ENCODE measurements at places on chromosomes 7 and 10.
A peak's percentile ranks its signal among the peaks of the same experiment; 100 is the strongest.

- DNase-seq = no peak
Observed at GRCh38 chr7:100887516-100888290, 1.8 kb downstream of the UFSP1 start.

GRCh38 chr7:122919643-122920181 lies 33.5 kb upstream of the CADPS2 start:
- no peak for DNase-seq

- no peak for DNase-seq
Observed at GRCh38 chr7:156100086-156100485, 287.8 kb upstream of the SHH start.

DNA sequence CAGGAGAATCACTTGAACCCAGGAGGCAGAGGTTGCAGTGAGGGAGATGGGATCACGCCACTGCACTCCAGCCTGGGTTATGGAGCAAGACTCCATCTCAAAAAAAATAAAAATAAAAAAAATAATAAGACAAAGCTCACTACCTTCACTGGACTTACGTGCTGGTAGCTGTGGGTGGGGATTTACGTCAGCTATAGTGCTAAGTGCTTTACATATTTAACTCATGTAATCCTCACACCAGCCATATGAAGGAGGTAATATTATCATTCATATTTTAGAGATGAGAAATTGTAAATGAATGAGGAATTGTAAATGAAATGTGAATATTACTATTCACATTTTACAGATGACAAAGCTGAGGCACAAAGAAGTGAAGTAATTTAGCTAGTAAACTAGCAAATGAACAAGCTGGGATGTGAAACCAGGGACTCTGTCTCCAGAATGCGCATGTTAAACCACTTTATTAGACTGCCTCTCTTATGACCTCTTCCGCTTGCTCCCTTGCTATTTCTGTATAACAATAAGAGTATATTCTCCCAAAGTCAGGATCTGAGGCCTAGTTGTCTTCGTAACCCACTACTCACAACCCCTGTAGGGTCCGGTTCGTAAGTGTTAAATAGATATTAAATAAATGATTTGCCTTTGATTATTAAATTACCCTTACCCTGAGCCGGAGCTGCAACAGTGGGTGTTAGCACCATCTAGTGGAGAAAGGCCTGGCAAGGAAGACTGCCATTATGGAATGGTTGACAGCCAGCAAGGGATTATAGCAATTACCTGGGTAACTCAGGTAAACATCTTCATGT lies 70.2 kb downstream of the HTR7 start:
- DNase-seq = peak; percentile 50

DNA sequence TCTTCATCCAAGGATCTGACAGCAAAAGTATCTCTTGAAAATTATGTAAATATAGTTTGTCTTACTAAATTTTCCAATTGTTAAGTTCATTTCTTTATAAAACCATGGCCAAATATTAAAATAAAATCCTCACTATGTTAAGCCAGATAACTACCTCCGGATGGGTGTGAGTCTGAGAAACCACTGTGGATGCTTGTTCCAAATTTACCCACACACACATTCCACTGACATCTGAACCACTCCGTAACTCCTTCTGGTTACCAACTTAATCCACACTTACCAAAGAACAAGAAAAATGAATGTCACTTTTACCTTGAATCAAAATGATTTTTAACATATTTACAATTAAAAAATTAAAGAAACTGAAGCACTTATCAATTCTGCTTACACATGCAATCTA lies 19.7 kb downstream of the CYTH3 start:
- DNase-seq = no peak

DNA sequence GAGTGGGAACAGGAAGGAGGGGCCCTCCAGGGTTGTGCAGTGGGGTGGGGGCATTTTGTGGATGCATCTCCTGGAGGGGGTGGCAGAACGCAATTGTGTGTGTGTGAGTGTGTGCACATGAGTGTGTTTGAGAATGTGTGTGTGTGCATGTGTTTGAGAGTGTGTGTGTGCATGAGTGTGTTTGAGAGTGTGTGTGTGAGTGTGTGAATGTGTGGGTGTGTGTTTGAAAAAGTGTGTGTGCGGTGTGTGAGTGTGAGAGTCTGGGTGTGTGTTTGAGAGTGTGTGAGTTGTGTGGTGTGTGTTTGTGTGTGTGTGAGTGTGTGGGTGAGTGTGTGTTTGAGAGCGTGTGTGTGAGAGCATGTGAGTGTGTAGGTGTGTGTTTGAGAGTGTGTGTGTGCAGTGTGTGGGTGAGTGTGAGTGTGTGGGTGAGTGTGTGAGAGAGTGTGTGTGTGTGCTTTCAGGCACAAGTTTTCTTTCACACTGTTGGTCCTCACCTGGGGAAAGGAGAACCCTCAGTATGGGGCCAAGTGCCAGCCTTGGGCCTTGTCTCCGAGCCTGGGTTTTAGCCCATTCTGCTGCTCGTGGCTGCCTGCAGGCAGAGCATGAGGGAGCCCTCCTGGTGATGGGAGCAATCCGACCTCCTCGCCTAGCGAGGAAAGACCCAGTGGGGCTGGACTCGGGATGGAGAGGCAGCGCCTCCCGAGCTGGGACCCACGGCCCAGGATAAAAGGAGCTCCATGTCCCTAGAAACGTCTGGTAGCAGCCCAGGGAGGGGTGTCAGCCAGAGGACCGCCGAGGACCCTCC lies 35.6 kb downstream of the CDH23 start:
- no peak for DNase-seq

DNA sequence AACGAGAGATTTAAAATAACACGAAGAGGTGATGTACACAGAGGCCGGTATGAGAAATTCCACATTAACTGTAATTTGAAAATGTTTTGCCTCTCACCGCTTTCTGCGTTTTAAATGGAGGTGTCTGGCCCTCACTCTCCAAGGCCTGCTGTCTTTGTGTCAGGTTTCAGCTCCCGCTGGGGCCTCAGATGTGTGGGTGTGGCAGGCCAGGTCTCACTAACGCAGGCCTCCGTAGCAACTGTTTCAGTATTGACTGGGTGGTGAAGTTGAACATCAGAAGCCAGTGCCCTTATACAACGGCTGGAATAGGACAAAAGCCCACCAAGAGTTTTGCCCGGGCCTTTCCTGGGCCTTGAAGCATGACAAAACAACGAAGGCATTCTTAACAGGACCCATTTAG lies 303.1 kb downstream of the ADARB2 start:
- DNase-seq = no peak

DNA sequence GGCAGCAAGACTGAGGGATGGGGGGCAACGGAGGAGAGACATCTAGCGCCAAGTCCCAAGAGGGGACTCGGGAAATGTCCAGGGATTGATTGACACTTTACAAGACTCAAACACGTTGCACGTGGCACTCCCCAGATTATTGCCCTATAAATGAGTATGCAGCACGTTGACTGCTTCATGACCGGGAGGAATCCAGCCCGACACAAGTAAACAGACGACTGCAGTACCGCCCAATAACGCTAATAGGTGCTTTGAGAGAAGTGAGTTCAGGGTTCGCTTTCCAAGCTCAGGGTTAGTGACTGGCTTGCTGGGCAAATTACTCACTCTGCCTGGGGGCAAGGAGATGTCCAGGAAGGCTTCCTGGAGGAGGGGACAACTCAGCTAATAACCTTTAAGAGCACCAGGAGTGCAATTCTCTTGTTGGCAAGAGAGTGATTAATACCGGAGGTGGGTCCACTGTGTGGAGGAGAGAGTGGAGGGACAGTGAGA lies 73.3 kb upstream of the MYL10 start:
- DNase-seq = peak; percentile 71

DNA sequence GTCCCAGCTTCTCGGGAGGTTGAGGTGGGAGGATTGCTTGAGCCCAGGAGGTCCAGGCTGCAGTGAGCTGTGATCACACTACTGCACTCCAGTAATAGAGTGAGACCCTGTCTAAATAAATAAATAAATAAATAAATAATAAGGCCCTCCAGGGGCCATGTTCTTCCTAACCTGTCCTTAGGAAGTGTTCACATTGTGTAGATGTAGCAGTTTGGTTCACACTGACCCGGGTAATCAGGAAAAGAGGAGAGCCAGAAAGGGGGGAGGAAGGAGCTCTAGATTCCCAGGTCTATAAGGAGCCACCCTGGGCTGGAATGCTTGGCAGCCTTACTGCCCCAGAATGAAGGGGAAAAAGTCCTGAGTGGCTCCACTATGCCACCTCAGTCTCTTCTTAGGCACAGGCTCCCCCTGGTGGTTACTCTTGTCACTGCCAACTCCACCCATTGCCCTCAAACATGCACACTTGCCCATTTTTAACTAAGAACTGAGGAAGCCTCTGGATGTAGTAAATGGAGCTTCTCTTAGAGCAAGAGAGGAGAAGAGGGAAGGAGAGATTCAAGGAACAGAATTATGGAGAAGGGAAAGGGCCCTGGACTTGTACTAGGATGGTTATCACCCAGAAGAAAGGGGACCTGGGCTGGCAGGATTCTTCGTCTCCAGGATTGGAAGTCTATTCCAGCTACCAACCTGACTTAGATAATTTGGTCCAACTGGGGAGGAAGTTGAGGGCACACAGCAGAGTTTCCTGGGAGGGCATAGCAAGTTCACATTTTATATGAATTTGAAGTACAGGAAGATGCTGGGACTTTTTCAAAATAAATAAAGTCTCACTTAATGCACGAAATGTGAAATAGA lies 7.8 kb downstream of the HPS6 start:
- peak; percentile 86 for DNase-seq

DNA sequence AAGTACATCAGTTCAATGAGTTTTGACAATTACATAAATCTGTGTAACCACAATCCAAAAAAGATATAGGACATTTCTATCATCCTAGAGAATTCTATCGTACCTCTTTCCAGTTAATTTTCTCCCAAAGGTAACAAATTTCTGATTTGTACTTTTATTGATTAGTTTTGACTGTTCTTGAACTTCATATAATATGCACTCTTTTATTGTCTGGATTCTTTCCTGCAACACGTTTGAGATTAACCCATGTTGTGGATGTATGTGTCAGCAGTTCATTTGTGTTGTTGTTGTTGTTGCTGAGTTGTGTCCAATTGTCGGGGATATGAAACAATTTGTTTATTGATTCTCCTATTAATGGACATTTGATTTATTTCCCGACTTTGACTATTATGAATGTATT lies 145.9 kb upstream of the WDR11 start:
- DNase-seq = no peak

GRCh38 chr10:23095966-23096801 lies 805 bp downstream of the MSRB2 start:
- DNase-seq = peak; percentile 32

DNA sequence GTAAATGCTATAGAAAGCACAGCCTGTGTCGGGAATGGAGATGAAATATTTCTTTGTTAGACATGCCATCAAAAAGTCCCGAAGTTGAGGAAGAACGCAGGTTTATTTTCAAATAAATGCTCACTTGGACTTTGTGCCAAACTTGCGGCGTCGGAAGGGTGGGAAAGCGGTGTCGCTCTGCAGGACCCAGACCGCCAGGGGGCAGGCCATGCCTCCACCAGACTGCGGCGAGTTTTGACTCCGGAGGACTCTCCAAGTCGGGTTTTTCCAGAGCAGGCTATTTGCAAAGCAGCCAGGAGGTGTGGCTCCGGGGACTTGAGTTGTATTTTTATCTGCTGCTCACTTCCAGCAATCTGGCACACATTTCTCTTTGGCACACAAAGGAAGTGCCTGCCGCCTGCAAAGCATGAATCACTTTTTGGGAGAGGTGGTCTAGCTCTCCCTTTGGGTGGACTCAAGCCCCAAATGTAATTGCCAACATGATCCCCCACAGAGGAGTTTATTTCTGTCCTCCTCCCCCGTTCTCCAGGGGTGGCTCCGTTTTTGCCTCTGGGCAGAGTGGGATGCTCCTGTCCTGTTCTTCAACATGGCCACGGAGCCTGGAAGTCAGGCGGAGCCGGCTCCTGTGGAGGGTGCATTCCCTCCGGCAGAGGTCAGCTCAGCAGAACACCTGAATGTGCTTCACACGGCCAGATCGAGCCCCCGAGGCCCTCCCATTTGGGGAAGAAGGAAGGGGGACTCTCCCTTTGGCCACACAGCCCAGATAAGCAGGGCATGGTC lies 82.3 kb upstream of the GPR26 start:
- peak; percentile 86 for DNase-seq

DNA sequence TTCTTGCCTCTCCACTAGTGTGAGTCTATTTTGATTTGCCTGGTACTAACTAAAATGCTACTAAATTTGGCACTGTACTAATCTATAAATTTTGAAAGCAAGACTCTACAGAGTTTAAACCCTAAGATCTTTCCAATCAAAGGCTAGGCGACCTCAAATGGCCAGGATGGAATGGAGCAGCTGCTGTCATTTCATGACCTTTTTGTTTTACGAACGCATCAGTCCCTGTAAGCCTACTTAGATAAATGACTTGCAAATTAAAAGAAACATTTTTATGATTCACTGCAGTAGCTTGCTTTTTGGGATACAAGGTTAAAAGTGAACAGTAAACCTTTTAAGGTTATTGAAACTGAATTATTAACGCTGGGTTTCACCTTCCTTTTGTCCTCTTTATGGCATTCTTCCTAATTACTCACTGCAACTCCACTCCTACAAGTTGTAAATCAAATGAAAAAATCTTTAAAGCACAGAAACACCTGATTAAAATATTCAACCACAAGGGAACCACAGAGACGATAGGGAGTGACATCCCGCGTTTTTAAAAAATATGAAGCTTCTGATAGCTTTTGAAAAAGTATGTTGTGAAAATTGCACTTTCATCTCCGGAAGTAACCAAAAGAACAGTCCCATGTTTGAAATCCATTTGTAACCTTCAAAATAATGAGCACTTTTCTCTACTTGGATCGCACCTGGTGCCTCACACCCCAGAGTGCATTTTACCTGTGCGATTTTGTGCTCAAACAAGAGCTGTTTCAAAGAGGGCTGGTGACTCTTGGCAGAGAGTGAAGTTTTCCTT lies 595.1 kb downstream of the PARD3 start:
- no peak for DNase-seq

DNA sequence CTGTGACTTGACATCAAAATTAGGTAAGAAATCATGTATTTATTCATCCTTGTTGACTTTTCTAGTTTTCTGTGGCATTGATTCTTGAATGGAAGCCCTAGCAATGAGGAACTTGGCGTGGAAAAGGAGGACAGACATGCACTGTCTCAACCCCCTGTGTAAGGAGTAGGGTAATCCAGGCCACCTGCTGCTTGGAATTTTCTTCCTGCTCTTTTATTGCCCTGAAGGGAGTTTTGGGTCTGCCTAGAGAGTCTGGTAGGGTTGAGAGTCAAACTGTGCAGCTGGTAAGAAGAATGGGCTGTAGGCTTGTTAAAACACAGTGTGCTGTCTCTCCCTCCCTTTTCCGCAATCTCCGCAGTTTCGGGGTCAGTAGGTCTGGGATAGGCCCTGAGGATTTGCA lies 19.7 kb downstream of the ZNF32 start:
- no peak for DNase-seq

- DNase-seq = no peak
Observed at GRCh38 chr10:627032-627992, 62.2 kb downstream of the DIP2C start.

DNA sequence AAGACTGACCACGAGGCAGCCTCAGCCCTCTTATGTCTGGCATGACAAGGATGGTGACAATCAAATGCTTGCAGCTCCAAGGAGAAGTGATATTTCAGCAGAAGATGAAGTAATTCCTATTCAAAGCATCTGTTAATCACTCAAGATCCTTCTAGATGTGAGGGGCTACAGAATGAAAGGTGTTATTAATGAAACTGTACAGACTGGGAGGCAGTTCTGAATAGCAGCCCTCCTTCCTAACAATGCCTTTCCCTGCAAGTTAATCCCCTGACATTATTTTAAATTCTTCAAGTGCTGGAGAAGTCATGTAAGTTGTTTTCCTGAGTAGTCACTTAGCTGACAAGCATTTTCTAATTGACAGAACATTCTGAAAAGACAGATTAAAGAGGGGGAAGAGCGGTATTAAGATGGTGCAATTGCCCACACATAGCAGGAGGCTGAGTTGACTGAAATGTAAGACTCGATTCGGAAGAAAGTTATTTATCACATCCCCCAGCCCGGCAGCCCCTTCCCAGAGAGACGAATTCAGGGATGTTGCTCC lies 300.8 kb downstream of the GRID1 start:
- no peak for DNase-seq

All from HEK293T (cell line).